ENCODE measurements at places on chromosomes 12 and 14.

DNA sequence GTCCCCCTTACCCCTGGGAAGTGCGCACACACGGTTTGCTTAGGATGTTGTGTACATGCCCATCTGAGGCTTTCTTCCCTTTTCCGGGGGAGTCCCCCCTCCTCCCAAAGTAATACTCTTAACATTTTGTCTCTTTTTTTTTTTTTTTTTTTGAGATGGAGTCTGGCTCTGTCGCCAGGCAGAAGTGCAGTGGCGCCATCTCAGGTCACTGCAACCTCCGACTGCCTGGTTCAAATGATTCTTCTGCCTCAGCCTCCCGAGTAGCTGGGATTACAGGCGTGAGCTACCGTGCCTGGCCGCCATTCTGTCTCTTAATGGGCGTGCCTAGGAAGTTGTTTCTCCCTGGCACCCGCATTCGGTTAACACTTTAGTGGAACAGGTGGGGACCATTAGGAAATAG lies 4.5 kb upstream of the GMFB start:
- no peak for DNase-seq

GRCh38 chr14:73394317-73394716 lies 64.0 kb downstream of the NUMB start:
- DNase-seq, result peak; percentile 71

- no peak for DNase-seq
Observed at GRCh38 chr12:87939182-87939581, 90.0 kb downstream of the C12orf50 start.

- DNase-seq, result peak; percentile 62
Observed at GRCh38 chr12:2301531-2302461, 249.0 kb downstream of the CACNA1C start.

- DNase-seq, result peak; percentile 11
Observed at GRCh38 chr12:103928682-103929045, 1.5 kb upstream of the HSP90B1 start.

GRCh38 chr12:5710260-5710878 lies 234.7 kb downstream of the ANO2 start:
- DNase-seq, result no peak

GRCh38 chr12:26534071-26534470 lies 298.9 kb downstream of the ITPR2 start:
- no peak for DNase-seq

DNA sequence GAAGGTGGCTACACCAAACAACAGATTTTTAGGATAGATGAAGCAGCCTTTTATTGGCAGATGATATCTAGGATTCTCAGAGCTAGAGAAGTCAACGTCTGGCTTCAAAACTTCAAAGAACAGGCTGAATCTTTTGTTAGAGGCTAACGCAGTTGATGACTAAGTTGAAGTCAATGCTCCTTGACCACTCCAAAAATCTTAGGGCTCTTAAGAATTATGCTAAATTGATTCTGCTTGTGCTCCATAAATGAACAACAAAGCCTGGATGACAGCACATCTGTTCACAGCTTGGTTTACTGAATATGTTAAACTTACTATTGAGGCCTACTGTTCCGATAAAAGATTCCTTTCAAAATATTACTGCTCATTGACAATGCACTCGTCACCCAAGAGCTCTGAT lies 13.0 kb upstream of the CDKN3 start:
- no peak for DNase-seq

- DNase-seq, result no peak
Observed at GRCh38 chr12:24931666-24932405, 17.1 kb downstream of the BCAT1 start.

- no peak for DNase-seq
Observed at GRCh38 chr14:34075042-34075744, 124.3 kb upstream of the EGLN3 start.

DNA sequence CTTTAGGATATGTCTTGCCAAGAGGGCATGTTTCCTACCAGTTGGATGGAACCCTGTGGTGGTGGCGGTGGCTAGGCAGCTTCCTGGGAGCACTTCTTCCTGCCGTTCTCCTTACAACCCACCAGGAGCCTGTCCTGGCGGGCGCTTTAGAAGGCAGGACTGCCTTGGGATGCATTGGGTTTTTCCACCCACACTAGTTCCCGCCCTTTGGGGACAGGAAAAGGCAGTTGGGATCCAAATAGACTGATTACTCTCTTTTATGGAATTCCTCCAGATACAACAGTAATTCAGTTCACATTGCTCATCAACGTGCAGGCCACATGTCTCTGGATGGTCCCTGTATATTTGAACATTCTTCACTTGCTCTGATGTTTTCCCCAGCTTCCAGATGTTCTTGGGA lies 305.7 kb upstream of the SSTR1 start:
- DNase-seq, result no peak

DNA sequence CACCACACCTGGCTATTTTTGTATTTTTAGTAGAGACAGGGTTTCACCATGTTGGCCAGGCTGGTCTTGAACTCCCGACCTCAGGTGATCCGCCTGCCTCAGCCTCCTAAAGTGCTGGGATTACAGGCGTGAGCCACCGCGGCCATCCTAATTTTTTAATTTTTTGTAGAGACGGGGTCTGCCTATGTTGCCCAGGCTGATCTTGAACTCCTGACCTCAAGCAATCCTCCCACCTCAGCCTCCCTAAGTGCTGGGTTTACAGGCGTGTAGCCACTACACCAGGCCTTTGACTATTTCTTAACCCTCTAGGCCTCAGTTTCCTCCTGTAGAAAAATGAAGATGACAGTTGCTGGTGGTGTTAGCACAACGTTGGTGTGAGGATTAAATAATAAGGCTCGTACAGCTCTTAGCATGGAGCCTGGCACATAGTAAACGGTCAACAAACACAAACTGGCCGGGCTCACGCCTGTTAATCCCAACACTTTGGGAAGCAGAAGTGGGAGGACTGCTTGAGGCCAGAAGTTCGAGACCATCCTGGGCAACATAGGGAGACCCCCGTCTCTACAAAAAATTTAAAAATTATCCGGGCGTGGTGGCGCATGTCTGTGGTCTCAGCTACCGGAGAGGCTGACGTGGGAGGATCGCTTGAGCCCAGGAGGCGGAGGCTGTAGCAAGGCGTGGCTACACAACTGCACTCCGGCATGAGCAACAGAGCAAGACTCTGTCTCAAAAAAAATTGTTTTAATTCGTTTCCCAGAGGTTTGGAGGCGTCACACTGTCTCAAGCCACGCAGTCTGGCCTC lies 979 bp downstream of the DDX54 start:
- no peak for DNase-seq

- DNase-seq, result no peak
Observed at GRCh38 chr12:94750864-94751263, 100.5 kb upstream of the TMCC3 start.

GRCh38 chr12:126171937-126172559 lies 1106.8 kb downstream of the AACS start:
- no peak for DNase-seq

DNA sequence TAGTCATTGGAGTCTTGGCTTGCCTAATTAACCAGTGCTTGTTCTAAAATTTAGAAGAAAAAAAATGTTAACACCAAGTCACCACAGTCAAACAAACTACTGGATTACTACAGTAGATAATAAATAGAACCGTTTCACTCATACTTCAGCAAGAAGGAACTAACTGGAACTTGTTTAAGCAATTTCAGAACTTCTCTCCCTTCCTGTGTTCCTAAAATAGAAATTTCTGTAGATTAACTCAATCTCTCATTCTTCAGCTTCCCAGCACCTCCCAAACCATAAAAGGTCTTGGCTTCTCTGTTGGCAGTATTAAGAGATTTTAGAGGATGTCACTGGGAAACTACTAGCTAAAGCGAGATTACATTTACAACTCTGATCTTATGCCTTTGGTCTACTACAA lies 18.6 kb downstream of the GNS start:
- DNase-seq, result no peak

DNA sequence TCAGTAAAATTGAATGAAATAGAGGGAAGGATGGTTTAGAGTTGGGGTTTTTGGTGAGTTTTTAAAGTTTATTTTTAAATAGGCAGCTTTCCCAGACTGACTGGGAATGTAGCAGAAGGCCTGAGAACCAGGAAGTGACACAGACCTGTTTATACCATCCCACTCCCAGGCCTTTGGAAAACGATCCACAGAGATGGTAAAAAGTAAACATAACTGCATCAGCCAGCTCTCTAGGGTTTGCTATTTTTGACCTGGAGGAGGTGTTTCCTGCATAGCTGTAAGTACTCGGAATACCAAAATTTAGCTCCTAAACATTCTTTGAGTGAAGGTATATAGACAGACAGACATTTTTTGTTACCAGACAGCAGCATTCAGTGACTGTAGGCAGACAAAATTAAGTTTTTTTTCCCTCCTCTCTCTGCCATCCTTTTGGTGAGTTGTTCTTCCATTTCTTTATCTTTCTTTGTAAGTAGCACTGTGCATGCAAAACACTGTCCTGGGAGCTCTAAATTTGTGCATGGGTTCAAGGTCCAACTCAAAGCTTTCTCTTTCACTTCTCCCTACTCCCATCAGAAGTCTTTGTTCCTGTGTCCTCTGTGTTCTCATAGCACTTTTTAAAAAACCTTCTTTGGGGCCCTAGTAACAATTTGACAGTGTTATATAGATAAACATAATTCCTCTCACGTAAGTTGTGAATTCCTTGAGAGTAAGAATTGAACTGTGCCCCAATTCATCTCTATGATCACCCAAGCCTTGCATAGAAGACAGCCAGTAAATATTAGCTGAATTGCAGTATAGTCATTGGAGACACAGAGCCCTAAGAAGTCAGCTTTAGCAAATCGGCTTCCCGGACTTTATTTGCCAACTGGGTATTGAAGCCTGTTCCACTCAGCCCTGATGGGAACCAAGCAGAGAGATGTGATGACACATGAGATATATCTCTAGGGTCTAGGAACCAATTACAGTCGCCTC lies 37.4 kb downstream of the SUSD6 start:
- peak; percentile 53 for DNase-seq

GRCh38 chr14:60642270-60643140 lies 6.8 kb downstream of the SIX1 start:
- DNase-seq, result no peak

- DNase-seq, result peak; percentile 12
Observed at GRCh38 chr12:25764409-25764808, 194.1 kb upstream of the RASSF8 start.

GRCh38 chr12:56805355-56805754 lies 42.2 kb downstream of the HSD17B6 start:
- DNase-seq, result no peak

DNA sequence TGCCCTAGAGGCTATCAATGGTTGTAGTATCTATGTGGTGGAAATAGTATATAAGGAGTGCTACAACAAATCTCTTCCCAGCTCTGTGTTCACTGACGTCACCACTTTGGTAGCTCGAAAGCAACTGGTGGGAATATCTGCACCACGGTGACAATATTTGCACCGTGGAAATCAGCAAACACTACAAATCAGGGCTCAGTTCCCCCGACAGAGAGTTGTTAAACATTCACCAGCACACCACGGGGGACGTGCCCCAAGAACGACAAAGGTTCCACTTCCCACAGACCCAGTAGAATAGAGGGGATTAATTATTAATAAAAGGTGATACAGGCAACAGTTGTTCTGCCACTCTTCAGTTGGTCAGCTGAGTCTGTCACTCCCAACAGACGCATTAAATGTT lies 98.4 kb downstream of the CCDC60 start:
- peak; percentile 43 for DNase-seq

DNA sequence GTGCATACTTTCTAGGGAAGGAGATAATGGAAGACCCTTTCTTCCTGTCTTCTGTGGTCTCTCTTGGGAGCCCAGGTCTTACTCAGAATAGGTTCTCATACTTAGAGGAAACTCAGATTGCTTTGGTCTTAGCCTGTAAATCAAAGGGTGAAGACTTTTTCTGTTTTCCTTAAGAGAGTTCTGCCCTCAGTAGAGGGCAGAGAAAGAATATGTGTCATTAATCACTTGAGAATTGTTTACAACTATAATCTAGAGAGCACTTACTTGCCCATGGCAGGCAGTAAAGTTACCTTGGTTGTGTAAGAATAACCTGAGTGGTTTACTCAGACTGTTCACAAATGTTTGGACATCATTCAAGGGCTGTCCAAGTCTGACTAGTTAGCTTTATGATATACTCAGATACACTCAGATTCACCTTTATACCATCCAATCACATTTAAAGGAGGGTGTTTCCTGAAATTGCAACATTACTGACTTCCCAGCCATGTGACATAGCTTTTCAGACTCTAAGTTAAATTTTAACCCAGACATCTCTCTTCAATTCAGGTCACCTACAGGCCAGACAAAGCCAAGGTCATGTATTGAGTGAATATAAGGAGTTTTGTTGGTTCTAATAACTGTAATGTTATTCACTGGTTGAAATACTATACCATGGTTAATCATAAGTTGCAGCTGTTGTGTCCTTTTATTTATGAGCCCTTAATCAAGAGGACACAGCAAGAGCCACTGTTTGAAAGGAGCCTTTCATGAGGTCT lies 372.2 kb downstream of the RAD51B start:
- DNase-seq, result peak; percentile 98

GRCh38 chr14:60249321-60250256 lies 568 bp downstream of the PPM1A start:
- peak; percentile 74 for DNase-seq

- peak; percentile 86 for DNase-seq
Observed at GRCh38 chr14:104977681-104978653, at the start of gene AHNAK2. Gene AHNAK2 (minus strand): TSS chr14:104978374. CDS start chr14:104978237, 137 bp downstream.

- no peak for DNase-seq
Observed at GRCh38 chr12:72178871-72179270, 93.3 kb upstream of the TRHDE start.

DNA sequence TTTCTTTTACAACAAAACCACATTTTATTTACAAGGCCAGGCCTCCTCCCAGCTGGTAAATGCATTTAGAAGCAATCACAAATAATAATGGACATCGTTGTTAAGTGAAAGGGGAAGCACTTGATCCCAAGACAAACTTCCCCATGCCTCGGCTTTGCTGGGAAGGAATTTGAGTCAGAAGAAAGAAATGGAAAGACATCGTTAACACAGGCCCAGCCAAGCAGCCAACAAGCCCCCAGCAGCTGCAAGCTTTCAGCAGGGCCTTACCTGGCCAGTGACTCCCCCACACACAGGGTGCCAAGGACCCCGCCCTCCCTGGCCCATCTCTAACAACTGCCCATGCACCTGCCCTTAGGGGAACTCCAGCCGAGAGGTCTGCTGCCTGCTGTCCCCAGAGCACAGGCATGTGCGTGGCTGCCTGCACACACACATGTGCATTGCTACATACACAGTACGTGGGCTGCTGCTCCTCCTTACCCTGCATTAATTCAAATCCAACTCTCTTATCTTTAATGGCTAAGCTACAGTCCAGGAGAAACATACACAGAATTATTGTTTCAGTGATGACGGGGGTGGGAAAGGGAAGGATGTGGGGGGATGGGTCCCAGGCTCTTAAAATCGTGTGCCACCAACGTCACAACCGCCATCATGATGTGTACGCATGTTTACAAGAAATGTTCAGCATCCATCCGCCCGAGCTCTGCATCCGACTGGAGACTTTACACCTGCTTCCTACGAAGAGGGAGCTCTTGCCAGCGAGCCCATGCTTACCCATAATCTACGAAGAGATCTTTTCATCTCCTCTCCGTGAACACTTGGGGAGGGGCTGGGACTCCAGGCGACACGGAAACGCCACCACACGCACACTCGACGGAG lies 9.8 kb downstream of the BCL11B start:
- DNase-seq, result no peak

DNA sequence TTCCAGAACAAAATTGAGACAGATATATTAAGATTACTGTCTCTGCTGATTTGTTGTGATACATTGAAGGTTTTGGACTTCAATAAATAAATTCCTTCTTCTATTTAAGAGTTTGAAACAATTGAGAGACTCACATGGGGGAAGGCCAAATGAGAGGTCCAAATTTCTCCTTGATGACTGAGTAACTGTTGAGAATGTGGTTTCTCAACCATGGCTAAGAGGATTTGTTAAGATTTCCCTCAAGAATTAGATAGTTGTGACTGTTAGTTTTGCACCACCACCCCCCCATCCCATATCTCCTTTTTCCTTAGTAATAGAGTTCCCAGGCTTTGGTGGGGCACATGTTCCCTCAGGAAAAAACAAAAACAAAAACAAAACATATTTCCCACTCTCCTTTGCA lies 47.7 kb upstream of the IGF1 start:
- peak; percentile 14 for DNase-seq

Measured in kidney tubule cell (primary cell).